ENCODE measurements at places on chromosomes 12 and 14.

DNA sequence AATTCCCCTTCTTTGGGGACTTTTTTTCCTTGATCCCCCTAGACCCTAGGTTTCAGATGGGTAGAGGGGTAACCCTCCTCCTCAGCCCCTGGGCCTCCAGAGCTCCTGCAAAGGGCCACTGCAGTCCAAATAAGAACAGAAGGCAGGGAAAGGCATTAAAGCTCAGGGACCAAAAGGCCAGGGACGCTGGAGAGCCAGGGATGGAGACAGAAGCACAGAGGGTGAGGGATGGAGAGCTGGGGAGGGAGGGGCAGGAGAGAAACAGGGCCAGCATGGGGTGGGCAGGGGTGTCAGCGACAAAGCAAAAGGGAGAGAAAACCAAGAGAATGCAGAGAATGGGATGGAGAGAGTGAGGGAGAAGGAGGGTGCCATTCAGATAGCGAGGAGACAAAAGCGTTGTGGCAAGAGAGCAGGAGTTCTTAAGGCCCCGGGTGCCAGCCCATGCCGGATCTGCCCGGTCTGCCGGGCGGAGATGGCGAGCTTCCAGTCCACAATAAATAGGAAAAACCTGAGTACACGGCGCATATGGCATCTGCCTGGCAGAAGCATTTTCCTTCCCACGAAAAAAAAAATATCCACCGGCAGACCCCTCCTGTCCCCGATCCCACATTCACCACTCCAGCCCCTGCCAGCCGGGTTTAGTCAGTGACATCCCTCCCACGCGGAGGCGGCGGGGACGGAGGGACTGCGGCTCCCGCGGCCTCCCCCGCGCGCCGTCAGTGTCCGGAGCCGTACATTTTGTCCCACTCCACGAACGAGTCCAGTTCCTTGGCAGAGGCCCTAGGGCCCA is 28.6 kb downstream of the FIGNL2 start:
- no peak for DNase-seq

GRCh38 chr12:109833307-109834189 is at the start of gene TRPV4:
TSS of gene TRPV4 (minus strand) at chr12:109833398. CDS start at chr12:109814796, 18,602 bp downstream.
- DNase-seq, result peak; percentile 56

DNA sequence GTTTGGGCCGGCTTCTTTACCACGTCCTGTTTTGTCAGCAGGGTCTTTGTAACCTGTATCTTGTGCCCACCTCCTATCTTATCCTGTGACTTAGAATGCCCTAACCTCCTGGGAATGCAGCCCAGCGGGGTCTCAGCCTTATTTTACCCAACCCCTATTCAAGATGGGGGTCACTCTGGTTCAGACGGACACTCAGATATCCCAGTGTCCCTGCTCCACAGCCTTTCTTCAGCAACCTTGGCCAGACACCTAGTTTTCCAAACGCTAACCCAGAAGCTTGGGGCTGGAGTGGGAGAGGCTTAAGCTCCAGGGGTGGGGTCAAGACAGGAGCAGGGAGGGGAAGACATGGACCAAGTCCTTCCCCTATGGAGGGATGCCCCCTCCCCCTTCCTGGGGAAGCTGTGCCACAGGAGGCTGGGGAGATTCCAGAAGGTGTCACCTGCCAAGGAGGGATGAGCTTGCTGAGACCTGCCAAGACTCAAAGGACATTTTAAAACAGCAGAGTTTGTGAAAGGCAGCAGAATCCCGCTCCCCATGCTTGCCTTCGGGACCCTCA is 62.2 kb downstream of the RIN3 start:
- no peak for DNase-seq

DNA sequence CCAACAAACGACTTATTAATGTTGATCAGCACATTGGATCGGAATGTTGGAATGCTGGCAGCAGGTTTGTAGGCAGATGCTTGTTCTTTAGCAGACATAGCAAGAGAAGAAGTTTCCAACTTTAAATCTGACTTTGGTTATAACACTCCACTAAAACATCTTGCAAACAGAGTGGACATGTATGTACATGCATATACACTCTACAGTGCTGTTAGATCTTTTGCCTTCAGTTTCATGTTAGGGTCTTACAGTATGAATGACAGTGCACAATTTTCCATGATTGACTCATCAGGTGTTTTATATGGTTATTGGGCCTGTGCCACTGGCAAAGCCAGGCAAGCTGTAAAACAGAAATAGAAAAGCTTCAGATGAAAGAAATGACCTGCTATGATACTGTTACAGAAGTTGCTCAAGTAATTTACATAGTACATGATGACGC is 14.3 kb upstream of the DHRS7 start:
- no peak for DNase-seq

DNA sequence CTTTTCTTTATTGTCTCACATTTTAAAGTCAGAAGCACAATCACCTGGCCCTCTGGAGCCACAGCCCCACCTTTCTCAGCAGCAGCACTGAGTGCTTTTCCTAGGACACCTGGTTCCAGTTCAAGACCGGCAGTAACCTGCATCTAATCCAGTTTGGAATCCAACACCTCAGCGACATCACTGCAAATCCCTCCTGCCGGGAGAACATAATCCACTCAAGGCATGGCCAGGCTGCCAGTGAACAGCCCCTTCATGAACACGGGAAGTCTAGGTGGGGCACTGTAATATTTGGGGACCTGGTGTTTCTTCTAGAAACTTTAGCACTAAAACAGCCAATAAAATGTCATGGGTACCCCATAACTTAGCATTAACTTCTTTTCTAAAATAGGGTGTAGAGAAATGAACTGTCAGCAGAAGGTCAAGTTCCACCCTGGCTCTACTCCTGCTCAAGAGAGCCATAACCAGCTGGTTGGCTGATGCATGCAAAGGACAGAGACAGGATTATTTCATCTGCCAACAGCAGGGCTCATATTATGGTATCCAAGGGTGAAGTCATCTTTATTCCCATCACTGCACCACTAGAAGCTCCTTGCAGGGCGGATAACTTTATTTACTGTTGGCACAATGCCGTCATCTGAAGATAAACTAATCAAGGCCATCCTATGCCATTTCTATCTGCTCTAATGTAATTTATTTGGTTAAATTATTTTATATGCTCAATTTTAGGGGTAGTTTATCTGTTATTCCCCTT is 76.7 kb downstream of the TTC7B start:
- no peak for DNase-seq

DNA sequence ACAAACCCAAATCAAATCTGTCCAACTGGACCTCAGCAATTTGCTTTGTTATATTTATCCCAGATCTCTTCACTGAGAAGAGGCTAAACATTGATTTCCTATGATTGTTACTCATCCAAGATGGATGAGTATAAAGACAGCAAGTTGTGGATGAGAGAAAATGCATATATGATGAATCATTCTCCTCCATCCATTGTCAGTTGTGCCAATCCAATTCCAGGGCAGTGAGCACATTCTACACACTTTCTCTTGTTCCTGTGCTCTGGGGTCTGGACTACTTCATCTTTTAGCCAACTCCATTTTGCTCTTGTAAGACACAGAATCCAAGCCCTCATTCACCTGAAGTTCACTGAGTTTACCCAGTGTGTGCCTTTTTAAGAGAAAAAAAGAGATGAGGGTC is 105.7 kb downstream of the GCH1 start:
- no peak for DNase-seq

GRCh38 chr12:30308010-30308717 is 387.5 kb downstream of the IPO8 start:
- DNase-seq, result no peak

- peak; percentile 53 for DNase-seq
These were observed 153.2 kb upstream of the DDHD1 start for GRCh38 chr14:53306267-53306721.

- no peak for DNase-seq
These were observed 926.2 kb downstream of the VRK1 start for GRCh38 chr14:97723351-97723750.

DNA sequence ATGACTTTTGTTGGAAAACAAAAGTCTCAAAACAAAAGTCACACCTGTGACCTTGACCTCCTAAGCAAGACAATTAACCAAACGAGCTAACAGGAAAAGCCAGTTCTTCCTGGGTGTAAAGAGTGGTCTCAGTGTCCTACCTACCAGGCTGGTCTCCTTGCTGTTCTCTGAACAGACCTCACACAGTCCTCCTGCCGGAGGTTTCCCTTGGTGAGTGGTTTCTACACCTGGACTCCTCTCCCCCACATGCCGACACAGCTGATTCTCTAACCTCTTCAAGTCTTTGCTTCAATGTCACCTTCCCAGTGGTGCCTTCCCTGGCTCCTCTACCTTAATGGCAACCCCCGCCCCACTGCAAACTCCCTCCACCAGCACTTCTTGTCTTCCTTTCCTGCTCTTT is 238.6 kb downstream of the ZFP36L1 start:
- DNase-seq, result no peak

DNA sequence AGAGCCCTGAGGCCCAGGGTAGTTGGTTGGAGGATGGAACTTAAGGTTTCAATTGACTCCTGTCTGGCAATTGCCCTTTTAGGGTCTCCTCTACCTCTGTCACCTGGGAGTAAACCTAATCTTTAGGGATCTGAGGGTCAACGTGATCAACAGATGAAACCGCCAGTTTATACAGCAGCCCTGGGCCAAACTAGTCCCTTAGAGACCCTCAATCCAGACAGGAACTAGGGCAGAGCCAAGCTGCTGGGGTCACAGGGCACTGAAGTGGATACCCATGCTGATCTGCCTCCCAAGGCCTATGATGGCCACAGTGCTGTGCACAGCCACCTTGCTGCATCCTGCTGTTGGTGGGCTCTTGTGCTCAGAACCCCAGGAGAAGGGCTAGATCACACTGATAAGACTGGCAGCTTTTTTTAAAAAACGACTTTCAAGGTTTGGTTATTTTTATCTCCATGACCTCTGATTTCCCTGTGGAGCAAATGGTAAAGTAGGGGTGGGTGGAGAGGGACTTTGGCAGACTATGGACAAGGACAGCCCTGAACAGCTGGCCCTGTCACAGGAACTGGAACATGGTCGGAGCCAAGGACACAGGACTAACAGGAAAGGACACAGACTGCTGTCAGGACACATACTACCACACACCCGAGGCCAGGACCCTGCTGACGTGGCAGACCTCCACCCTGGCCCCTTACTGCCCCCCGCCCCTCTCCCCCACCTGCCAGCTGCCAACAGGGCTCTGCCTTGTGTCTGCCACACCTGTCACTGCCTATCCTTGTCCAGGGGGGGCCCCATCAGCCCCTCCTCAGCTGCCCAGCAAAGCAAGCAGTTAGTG is 474 bp downstream of the FITM1 start:
- DNase-seq, result no peak

- DNase-seq, result no peak
These were observed 40.6 kb downstream of the SLC15A4 start for GRCh38 chr12:128783129-128783574.

DNA sequence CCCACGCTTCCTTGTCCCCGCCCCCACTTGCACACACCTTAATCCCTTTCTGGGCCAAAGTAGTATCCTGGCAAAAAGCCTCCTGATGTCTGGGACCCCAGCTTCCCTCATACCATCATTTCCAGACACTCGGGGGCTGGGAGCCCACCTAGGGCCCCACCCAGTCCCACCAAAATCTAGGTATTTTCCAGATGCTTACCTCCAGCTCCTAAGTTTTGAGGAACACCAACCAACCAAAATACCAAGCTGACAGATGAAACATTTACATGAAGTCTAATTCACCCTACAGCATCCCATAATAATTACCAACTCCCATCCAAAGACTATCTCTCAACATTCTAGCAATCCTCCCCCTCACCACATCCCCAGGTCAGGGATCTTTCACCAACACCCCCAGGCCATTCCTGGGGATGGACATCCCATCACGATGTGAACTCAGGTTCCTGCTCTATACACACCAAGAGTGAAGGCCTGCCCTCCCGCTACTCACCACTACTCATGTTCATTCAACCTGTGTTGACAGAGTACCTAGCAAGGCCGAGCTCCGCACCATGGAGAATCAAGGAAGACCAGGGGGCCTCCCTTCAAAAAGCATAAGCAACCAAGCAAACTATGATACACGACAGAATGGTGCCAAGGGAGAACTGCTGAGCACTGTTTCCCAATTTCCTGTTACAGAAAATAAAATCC is 1.6 kb upstream of the CHD4 start:
- DNase-seq, result peak; percentile 30

DNA sequence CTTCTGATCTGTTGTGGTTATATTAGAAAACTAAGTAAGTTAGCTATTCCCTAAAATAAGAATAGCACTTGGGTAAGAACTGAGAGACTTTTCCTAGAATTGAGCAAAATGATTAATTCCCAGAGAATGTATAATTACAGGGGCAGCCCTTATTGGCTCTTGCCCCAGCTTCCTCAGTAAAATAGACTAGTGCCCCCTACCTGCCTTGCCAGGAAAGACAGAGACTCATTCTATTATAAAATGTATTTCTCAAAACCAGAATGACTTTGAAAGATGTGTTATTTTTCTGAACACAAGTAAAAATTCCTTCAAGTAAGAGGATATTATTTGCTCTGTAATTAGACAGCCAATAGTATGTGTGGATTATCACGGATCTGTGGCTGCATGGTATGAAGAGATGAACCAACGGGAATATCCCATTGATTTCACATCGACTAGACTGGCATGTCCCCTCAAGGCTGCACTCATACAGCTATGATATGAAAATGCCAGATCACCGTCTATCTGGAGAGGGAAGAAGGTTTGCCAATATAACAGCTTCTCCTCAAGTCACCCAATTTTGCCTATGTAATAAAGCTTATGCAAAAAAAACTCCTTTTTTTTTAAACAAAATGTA is 7.4 kb upstream of the GLRX5 start:
- DNase-seq, result peak; percentile 42

- no peak for DNase-seq
These were observed 13.5 kb downstream of the EXD2 start for GRCh38 chr14:69204753-69205152.

DNA sequence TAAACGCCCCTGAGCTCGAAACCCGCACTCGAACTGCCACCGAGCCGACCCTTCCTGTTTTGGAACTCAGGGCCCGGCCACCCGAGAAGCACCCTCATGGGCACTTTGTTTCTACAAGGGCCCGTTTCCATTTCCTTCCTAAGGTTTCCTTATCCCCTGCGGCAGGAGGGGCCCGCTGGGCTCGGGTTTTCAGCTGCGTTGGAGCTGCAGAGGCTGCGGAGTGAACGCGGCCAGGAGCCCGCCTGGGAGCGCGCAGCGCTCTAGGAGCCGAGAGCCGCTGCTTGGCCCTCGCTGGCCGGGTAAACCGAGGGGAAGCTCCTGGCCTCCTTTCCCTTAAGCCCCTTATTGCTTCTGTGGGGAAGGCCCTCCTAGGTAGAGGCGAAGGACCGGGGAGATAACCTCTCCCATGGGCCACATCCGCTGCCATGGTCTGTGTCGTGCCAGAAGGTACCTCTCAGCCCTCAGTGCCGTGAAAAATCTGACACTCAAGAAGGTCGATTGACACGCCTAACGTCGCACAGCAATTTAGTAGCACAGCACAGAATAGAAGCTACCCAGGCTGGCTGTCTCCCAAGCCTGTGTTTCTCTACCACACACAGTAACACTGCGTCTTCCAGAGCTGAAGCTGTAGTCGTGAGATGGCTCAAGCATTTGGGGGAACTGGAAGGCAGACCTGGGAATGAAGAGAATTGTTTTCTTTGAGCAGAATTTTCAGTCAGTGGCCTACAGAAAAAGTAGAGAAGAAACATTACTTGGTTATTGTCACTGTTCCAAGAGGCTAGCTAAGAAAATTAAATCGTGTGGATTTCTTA is 12.9 kb upstream of the CALM1 start:
- DNase-seq, result peak; percentile 83

Measured in small intestine (tissue), 16 donors.